Naive thymus-derived CD8-positive, alpha-beta T cell (primary cell): ENCODE measurements at places on chromosomes 4 and X.

- no peak for DNase-seq
Observed at GRCh38 chr4:952881-953573, 20.3 kb downstream of the DGKQ start.

DNA sequence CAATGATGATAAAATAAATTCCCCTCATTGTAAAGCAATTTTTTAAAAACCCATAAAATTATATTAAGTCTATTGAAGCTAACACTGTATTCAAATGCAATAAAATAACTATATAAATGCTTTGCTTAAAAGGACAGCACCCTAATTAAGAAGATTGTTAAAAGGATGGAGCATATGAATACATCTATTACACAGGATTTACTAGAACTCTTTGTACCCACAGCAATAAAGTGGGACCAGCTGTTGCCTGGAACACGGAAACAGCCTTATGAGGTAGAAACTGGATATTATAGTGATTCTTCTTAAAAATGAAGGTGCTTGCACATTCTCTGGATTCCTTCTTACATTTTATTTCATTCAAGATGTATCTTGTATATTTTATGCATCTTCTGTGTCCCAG, 298.7 kb upstream of the KLF3 start:
- no peak for DNase-seq

DNA sequence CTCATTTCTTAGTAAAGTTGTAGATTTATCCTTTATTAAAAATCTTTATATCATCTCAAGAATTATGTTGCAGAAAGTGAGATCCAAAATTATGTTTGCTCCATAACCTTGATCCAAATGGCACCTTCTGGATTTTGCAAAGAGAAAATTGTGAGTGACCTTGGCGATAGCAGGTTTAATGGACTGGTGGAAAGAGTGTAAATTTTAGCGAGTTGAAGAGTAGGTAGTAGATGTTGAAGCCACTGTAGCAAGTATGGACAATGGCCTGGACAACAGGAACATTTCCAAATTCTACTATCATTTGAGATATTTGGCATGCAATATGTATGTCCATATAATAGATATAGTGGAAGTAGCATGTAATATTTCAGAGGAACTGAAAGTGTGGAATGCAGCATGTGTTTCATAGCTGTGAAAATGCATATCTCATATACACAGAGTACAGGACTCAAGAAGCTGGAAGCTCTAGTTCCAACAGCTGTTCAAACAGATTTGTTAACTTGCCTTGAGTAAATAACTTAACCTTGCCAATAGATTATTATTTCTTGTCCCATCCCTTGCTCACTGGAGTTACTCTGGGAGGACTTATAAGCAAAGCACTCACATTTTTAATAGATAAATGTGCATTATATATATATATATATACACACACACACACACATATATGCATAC, 152.5 kb upstream of the TLL1 start:
- DNase-seq = no peak

DNA sequence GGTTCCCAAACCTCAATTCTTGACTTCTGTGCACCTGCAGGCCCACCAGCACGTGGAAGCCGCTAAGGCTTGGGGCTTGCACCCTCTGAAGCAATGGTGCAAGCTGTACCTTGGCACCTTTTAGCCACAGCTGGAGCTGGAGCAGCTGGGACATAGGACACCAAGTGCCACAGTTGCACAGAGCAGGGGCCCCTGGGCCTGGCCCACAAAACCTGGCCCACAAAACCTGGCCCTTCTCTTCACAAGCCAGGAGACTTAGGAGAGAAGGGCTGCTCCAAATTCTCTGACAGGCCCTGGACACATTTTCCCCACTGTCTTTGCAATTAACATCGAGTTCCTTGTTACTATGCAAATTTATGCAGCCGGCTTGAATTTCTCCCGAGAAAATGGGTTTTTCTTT, 197.8 kb downstream of the EPHA5 start:
- DNase-seq = no peak

GRCh38 chr4:124121461-124121971, 591.0 kb downstream of the ANKRD50 start:
- no peak for DNase-seq

DNA sequence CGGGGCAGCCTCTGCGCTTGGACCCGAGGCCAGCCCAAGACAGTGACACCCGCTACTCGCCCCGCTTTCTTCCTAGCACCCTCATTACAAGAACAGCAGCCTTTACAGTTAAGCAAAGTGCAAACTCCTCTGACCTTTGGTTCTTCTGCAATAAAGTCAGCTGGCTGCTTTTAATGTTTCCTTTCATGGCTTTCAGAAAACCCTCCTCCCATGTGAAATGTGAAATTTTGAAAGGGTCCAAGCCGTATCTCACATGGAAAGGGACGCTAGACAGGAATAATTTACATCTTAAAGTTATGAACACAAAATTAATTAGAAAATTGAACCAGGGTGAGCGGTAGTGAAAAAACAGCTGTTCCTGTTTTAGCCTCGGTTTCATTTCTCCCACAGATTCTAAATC, 520.1 kb upstream of the FRG1 start:
- no peak for DNase-seq

- no peak for DNase-seq
Observed at GRCh38 chrX:130788786-130789581, 114.0 kb downstream of the ENOX2 start.

DNA sequence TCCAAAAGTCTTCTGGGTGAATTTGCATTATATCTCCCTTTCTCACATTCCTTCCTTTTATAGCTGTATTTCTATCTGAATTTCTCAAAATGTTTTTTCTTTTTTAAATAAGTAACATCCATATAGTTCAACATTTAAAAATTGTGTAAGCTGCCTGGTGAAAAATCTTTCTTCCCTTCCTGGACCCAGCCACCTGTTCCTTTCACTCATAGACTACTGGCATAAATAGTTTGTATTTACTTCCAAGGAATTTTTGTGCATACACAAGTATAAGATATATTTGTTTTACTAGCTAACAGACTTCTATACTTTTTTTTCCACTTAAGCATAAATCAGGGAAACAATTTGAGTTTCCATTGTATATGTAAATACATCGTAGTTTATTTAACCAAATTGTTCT, 35.7 kb downstream of the PACRGL start:
- DNase-seq = no peak

- DNase-seq = no peak
Observed at GRCh38 chr4:105352826-105353225, 121.0 kb downstream of the PPA2 start.

GRCh38 chrX:120664081-120664480, 34.2 kb upstream of the C1GALT1C1 start:
- no peak for DNase-seq

DNA sequence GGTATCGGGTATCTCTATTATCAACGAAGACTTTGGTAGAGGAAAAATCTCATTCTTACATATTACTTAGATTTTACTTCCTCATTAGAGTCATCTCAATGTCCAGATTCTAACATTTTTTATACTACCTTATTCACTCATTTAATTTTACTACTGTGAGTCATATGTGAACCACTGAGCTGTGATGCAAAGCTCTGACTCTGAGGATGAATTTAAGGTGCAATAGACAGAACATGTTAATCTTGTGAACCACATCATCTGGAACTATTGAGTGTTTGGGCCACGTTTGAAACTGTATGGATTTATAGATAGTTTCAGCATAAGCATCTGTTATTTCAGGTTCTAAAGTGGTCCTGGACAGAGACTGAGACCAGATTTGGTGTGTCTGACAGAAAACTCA, 78.4 kb downstream of the PWWP3B start:
- no peak for DNase-seq

DNA sequence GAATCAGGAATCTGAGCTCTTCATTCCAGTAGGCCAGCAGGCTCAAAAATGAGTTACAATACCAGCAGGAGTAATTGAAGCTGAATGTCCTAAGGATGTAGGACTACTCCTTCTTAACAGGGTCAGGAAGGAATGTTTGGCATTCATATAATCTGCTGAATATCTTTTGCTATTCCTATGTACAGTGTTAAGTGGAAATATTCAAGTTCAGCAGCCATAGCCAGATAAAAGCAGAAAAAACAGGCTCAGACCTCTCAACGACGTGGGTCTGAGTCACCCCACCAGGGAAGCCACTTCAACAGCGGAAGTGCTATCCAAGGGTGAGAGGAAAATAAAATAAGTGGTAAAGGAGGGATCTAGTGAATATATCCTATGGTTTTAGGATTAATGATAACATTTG, 577.0 kb downstream of the SPOCK3 start:
- DNase-seq = no peak

GRCh38 chrX:107227780-107228485, 21.5 kb downstream of the DNAAF6 start:
- no peak for DNase-seq

GRCh38 chr4:144357975-144358374, 217.5 kb upstream of the GYPA start:
- DNase-seq = no peak

GRCh38 chrX:82742351-82742750, 765.7 kb upstream of the POU3F4 start:
- no peak for DNase-seq

DNA sequence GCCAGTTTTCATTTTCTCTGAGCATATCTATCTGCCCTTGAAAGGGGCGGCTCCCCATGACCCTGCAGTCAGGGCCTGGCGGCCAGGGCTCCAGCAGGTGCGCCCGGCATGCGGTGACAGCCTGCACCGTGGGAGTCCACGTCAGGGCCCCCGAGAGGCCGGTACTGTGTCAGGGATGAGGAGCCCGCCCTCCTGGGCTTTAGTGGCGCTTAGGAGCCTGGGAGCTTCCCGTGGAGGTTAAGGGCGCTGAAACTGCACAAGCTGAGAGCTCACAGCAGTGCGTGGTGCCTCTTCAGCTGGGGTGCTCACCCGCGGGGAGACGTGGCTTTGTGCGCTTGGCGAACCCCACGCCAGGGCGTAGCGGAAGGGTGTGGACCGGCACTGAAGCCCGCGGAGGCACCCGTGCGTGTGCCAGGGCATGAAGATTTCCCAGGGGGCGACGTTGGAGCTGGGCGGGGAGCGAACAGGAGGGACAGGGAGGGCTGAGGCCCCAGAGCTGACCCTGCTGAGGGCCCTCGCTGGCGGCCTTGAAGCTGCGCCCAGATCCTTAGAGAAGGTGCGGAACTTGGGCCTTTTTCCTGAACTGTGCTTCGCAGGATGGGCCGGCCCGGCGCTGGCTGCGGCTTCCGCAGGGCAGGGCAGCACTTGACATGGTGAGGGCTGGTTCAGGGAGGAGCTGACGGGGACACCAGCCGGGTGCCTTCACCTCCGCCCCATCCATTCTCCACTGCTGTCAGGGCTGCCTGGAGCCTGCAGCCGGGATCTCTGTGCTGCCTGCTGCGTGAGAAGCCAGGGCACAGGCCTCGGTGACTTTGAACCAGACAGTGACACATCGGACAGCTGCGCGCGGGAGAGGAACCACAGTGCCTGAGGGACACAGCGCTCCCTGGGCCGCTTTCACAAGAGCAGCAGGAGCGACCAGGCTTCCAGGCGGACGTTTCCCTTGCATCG, 32.9 kb downstream of the HTT-AS start:
- peak; percentile 28 for DNase-seq

- DNase-seq = no peak
Observed at GRCh38 chr4:67465032-67465762, 80.1 kb downstream of the CENPC start.

GRCh38 chrX:16213961-16214360, 46.7 kb downstream of the MAGEB17 start:
- DNase-seq = no peak

GRCh38 chrX:40327085-40327484, 229.3 kb upstream of the BCOR start:
- DNase-seq = no peak

DNA sequence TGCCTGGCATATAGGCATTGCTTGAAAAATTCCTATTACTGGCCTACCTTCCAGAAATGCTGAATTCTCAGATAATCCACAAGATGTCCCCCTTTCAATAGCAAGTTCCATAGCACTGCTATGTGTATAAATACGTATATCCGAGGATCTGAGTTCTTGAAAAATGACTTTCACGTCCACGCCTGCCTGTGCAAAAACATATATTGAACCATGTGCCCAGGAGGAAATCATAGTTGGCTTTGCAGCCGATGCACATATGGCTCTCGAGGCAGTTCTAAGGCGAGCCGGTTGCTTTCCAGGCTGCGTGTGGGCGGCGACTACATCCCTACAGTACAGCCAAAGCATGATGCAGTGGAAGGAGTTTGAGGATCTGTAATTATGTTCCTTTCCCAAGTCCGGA, 55.4 kb upstream of the ESX1 start:
- DNase-seq = no peak

GRCh38 chr4:148052448-148052847, 320.6 kb downstream of the ARHGAP10 start:
- DNase-seq = no peak

- DNase-seq = no peak
Observed at GRCh38 chr4:122747883-122748282, 15.4 kb downstream of the BBS12 start.

DNA sequence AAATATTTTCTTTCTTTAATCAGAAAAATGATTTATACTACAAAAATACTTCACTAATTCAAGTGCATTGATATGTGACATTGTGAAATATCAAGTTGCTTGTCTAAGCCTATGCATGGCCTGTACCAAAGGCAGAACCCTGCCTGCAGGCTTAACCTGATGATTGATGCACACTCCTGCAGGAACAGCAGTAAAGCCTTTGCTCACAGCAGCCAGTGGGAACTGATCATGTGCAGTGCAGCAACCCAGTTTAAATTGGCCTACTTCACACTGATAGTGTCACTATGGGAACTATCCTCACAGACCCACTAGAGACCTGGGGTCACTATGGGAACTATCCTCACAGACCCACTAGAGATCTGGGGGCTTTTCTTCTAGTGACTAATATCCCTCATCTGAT, 603.8 kb downstream of the RAPGEF2 start:
- DNase-seq = no peak

DNA sequence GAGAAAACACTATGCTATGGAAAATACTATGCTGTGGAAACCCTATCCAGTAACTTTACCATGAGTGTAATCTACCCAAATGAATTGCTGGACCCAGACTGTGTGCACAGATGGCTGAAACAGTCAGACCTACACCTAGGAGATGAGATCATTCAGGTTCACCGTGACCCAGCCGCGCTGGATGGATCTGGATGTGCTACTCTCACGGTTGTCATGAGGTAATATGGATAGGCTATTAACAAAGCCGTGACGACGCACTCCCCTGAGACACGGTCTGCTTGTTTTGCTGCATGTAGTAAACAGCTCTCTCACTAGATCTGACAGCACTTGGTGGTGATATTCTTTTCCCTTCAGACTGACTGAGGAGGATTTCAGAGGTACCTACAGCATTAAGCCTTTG, 832.5 kb upstream of the GRID2 start:
- DNase-seq = no peak

- DNase-seq = no peak
Observed at GRCh38 chrX:138082896-138083295, 517.0 kb downstream of the ZIC3 start.

DNA sequence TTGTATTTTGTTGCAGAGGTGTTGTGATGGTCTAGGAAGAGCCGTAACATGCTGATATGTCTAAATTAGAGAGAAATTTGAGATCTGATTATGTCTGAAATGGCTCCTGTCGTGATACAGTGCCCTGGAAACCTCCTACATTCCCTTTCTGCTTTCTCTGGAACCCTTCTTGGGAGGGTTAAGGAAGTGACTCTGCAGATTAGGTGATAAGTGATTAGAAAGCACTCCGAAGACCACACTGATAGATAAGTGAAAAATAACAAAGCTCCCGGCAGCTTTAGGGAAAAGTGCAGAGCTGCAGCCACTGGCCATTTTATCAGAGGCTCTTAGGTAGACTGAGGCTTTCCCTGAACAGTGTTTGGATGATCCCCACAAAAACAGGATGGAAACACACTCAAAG, 110.6 kb downstream of the MGST2 start:
- no peak for DNase-seq
